Stimulated activated CD8-positive, alpha-beta memory T cell treated with anti-CD3 and anti-CD28 coated beads, Interleukin-15, amount 100 ng/mL, for 1 hour (primary cell): ENCODE measurements at places on chromosomes 3 and 15.

DNA sequence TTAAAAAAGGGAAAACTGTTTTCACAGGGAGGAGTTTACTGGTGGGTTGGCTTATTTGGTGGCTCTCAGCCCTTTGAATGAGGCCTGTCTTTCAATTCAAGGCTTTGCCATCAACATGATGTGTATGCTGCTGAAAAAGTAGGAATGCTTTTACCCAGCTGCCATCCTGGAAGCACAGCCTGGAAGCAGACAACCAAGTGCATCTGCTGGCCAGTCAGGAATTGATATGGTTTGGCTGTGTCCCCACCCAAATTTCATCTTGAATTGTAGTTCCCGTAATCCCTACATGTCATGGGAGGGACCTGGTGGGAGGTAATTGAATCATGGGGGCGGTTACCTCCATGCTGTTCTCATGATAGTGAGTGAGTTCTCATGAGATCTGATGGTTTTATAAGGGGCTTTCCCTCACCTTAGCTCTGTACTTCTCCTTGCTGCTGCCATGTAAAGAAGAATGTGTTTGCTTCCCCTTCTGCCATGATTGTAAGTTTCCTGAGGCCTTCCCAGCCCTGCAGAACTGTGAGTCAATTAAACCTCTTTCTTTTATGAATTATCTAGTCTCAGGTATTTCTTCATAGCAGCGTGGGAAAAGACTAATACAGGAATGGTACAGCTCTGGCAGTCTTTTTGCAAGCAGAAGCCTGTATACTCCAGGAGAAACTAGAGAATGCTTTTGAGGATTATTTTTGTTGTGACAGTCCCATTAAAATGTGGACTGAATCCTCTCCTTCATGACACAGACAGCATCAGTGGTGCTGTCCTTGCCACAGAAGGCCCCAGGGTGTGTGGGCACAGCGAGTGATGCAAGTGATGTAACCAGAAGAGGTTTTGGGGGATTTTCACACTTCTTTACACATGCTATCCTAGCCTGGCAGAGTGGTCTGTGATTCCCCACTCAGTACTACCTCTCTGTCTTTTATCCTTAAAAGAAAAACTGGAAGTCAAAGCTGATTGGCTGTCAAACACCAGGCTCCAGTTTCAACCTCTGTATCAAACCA lies 20.0 kb downstream of the PLCL2 start:
- DNase-seq = no peak

DNA sequence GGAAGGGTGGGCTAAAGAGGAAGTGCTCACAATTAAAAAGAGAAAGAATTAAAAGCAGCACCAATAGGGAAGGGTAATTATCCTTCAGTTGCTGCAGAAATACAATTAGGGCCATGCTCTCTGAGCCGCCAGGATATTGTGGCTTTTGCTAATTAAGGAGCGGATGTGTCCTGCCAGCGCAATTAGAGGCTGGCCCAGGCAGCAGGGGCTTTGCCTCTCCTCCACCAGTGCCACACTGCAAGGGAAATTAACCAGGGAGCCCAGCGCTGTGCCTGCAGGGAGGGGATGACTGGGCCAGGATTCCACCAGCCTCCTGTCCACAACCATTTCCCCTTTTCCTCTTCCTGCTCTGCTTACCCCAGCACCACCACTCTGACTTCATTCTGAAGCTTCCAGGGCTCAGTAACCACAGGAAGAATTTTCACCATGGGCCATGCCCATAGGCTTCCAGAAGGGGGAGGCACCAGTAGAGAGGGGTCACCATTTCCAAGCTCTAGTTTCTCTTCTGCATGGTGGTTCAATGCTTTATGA lies 10.4 kb upstream of the AEN start:
- no peak for DNase-seq

DNA sequence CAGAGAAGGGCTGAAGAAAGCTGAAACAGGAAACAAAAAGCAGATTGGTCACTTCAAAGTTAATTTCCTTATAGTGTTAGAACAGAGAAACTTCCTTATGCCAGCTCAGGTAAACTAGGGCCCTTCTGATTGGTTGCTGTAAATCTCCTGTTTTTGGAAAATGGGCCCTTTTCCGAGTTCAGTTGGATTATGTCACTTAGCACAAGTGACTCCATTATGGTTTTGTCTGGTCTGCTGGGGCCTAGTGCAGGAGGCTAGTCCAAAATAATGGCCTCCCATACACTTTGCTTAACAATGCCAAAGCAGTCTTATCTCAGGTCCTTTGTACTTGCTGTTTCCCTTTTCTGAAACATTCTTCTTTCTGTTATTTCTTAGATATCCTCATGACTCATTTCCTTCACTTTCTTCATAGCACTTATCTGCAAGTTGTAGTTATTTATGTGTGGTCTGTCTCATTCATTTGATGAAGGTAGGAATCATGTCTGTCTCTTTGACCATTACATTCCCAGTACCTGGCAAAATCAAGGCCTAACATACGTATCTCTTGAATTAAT lies 7.7 kb upstream of the DCP1A start:
- no peak for DNase-seq

DNA sequence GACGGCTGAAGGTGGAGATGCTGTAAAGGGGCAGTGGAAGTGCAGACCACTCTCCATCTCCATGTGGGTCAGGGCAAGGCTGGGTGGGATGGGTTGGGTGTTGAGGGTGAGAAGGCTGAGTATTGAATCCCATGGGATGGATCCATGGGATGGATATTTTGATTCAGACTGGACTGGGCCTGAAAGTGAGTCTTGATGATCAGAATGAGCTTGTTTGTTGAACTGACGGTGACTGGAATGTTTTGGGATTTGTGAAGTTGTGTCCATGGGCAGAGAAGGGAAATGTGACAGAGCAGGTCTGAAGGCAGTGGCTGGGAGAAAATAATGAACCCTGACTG lies 49.3 kb downstream of the CHST2 start:
- DNase-seq = no peak

GRCh38 chr15:27725731-27726130 lies 373.4 kb downstream of the OCA2 start:
- no peak for DNase-seq

- no peak for DNase-seq
These were observed 88.6 kb downstream of the GTPBP8 start for GRCh38 chr3:113079218-113079961.

GRCh38 chr3:80470433-80470832 lies 702.6 kb upstream of the ROBO1 start:
- no peak for DNase-seq

- DNase-seq = no peak
These were observed 52.7 kb downstream of the MB21D2 start for GRCh38 chr3:192864941-192865340.

- DNase-seq = peak; percentile 17
These were observed 17.8 kb upstream of the ATP13A4 start for GRCh38 chr3:193572426-193572908.

GRCh38 chr3:157099326-157100095 lies 60.4 kb downstream of the CCNL1 start:
- DNase-seq = no peak

GRCh38 chr15:44780608-44781007 lies 44.3 kb downstream of the TRIM69 start:
- no peak for DNase-seq

DNA sequence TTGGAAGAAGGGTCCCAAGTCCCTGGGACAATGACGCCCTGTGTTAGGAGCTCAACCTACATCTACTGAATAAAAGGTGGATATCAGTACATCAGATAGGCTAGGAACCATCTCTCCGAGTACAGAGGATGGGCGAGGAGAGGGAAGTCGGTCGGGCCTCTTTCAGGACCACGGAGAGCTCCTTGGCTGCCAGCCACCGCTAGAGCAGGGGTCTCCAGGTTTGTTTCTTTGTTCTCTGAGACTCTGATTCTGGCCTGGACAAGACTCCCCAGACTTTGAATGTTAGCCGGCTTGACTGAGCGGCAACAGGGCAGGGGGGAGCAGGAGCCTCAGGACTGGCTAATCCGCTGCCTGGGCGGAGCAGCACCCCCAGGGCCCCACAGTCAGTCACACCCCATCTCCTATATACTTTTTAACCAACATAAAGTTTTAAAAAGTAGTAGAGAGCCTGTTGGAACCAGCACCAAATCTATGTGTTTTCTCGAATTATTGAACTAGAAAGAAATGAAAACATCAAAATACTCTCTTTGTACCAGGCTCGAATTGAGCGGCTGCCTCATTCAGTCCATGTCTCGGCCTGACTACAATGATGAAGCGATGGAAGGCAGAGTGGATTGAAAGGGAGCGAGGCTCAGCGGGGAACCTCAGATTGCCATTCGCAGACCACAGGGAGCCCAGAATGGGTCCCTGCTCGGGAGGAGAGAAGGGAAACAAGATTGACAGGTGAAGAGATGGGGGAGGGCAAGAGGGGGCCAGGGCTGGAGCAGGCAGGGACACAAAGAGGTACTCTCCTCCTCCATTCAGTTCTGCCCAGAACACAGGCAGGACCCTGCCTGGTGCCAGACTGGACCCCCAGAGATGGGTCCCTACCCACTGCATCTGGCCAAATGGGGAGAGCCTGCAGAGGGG lies 131.6 kb downstream of the TPRA1 start:
- DNase-seq = peak; percentile 8

- no peak for DNase-seq
These were observed 241.7 kb downstream of the FEZF2 start for GRCh38 chr3:62131620-62132019.

GRCh38 chr15:93298901-93299300 lies 209.9 kb upstream of the RGMA start:
- DNase-seq = no peak

GRCh38 chr15:35023804-35024203 lies 35.7 kb upstream of the ZNF770 start:
- DNase-seq = no peak

GRCh38 chr3:102174832-102175374 lies 259.9 kb upstream of the ZPLD1 start:
- DNase-seq = no peak

DNA sequence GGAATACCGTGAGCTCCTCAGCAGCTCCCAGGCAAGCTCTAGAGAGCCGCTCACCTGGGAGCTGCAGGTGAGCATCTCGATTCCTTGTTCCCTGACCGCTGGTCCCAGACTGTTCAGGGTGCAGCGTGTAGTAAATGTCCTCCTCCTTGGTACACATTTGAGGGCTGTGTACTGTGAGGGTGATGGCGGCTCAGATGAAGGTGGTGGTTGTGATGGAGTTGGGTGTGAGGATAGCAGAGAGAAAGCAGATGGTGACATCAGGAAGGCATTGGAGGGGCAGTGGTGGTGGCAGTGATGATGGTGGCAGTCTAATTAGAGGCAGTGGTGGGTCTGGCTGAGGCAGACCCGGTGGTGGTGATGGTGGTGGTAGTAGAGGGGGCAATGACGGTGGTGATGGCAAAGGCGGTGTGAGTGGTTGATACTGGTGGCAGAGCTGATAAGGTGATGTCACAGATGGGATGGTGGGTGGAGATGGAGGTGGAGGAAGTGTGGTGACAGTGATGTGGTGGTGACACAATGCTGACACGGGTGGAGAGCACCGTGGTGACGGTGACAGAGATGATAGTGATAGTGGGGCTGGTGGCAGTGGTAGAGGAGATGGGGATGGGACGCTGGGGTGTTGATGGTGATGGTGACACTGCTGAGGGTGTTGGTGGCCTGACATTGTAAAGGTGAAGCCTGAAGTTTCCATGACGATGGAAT lies at the start of gene DNAJB8:
TSS of gene DNAJB8 (minus strand) at position 51 of the 702 bp plus-strand sequence. CDS start 3,645 bp downstream, outside the sequence.
- DNase-seq = no peak

DNA sequence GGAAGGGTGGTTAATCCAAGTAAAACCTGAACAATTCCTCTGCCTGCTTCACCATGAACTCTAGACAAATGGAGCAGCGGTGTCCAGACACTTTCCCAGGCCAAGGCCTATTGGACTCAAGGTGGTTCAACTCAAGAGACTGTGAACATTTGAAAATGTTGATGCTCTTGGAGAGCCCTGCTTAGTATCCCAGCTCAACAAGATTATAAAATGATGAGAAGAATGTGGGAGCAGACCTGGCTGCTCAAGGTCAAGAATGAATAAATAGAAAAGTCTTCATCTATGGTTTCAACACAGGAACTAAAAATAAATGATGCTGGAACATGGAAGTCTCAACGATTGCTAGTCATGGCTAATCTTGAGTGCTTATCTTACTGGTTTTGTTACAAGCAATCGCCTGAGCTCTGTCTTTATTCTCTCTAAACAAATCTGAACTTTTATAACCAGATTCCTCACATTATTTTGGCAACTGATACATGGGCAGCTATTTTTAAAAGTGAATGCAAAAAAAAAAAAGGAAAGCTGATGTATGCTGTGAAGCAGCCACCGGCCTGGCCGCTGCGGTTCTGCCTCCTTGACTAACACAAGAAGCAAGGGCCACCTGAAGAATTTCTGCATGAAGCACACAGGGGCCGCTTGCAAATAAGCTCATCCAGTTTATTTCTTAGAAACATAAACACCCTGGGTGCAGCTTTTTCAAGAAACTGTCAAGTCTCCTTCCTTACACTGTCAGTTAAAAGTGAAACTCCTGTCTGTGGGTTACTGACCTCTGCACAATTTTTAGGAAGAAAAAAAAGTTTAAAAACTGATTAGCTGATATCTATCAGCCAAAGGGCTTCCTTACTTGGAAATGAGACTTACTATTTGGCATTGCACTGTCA lies 120.1 kb upstream of the ARHGEF3 start:
- DNase-seq = no peak

- no peak for DNase-seq
These were observed 167.0 kb upstream of the ANKRD28 start for GRCh38 chr3:15964605-15965442.

- no peak for DNase-seq
These were observed 234.3 kb upstream of the CCDC54 start for GRCh38 chr3:107142786-107143575.

GRCh38 chr3:177157492-177157891 lies 39.8 kb downstream of the TBL1XR1 start:
- no peak for DNase-seq

- no peak for DNase-seq
These were observed 77.5 kb upstream of the FBN1 start for GRCh38 chr15:48722764-48723661.

- no peak for DNase-seq
These were observed 218.7 kb upstream of the ATP10A start for GRCh38 chr15:26081758-26082220.

- peak; percentile 30 for DNase-seq
These were observed 2.8 kb downstream of the ADAMTS17 start for GRCh38 chr15:100338971-100339444.

DNA sequence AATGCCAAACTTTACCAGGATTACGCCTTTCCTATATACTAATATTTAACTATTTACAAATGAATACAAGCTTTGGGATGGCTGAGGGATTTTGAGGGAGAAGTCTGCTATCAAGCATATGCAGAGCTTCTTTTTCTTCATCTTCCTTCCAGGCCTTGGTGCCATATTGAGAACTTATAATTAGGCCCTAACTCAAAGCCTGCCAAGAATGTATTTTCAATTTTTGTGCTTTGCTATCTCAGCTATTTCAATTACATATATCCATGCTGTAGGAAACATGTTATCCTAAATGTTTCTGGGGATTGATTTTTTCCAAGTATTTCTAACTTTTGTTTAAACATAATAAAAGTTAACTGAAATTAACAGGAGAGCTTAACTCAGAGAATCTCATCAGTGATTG lies 425.0 kb upstream of the GRM7 start:
- no peak for DNase-seq

- no peak for DNase-seq
These were observed 62.2 kb downstream of the SUMF1 start for GRCh38 chr3:4404881-4405280.

- no peak for DNase-seq
These were observed 222.4 kb downstream of the CACNA2D3 start for GRCh38 chr3:54344601-54345231.

GRCh38 chr15:99502182-99502581 lies 63.6 kb upstream of the MEF2A start:
- DNase-seq = no peak
